Cerebellum (tissue), 4 donors: ENCODE measurements at places on chromosomes 4 and X. TPM values are rescaled to one million over a fixed set of nuclear protein-coding genes. Genes with fewer than 3 reads are reported as not detected.

ESX1 gene
- not detected for total RNA-seq

TBC1D8B gene
- 1.6 TPM for total RNA-seq

USP46 gene
- 48.8 TPM for total RNA-seq

EPHA5 gene
- 93.4 TPM for total RNA-seq

TIMM8A gene
- 7.3 TPM for total RNA-seq

CT45A2 gene
- total RNA-seq, result not detected

TAF7L gene
- total RNA-seq, result not detected
